Urothelium cell line (cell line): ENCODE measurements at places on chromosomes 12 and 14.

DNA sequence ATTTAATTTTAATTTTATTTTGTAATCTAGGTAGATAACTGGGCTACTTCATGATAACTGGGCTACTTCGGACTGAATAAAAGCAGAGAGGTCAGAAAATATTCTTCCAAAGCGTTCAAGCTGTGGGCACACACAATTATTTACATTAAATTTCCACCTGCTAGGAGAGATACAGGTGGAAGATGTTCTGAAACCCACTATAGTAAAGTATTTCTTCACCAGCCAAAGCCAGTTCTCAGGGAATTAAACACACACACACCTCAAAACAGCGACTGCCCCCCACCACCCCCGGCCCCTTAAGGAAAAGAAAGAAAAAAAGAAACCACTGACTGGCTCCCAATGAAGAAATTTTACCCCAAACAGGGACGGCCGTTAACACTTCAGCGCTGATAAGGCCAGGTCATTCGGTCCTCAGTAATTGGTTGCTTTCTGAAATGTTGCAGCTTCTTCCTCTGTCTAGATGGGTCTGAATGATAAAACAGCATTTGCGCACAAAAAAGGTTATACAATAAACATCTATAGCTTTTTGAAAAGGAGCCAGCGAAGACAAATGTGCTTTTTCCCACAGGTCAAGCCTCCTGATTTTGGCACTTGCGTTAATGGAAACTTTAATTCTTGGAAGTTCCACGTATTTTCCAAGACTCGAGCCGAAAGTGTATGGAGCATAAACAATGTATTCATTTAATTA, 771 bp upstream of the KCNJ8 start:
- no peak for DNase-seq

- DNase-seq = peak; percentile 78
Observed at GRCh38 chr14:61140872-61141271, 140.3 kb downstream of the TMEM30B start.

GRCh38 chr12:40015345-40015744, 90.5 kb downstream of the SLC2A13 start:
- peak; percentile 29 for DNase-seq

DNA sequence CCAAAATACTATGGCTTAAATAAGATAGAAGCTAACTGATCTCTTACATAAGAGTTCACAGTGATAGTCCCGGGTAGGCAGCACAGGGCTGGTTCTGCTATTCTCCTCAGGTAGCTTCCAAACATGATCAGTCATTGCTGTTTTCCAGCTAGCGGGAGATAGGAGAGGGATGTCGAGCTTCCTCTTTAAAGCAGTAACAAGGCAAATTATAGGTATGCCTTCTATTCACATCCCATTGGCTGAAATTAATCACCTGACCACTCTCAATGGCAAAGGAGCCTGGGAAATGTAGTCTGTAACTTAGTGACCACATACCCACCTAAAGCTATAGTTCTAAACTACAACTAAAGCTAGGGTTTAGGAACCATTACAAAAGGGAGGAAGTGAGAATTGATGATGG, 34.5 kb upstream of the VRK1 start:
- DNase-seq = peak; percentile 57
